ENCODE measurements at places on chromosomes 12 and 14.

- DNase-seq, result no peak
Measured at GRCh38 chr14:38646391-38646790, 390.5 kb upstream of the CLEC14A start.

GRCh38 chr12:73352826-73353225 lies 1080.7 kb downstream of the TRHDE start:
- no peak for DNase-seq

GRCh38 chr14:94992046-94992445 lies 165.3 kb downstream of the DICER1 start:
- DNase-seq, result no peak

DNA sequence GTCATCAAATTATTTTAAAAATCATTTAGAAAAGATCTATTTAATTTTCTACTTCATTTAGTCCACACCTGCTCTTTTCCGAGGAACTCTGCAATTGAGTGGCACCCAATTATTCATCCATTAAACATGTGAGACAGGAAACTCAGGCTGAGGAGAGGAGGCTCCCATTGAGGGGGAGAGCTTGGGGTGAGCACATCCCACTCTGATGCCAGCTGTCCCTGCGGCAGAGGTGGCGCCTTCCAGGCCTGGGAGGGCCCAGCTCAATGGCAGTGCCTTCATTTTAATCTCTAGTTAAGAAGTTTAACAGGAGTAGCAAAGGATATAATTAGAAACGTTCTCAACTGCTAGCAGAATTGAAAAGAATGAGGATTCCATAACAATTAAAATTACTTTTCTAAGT lies 92.0 kb downstream of the ITPR2 start:
- no peak for DNase-seq

GRCh38 chr12:53053218-53054111 lies 3.6 kb downstream of the TNS2 start:
- DNase-seq, result no peak

DNA sequence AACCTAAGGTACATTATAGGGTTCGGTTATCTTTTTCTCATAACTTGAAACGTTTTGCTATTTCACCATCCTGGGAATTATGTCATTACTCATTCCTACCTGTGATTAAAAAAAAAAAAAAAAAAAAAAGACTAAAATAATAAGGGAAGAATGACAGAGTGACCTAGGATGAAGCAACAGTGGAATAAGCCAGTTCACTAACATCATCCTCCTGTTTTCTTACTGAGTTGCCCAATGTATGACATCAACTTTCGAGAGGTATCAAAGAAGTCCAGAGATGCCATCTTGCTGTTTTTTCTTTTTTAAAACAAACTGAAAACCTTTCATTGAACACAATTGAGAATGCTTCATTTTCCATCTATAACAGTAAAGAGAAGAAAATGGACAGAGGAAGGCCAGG lies 42.8 kb downstream of the AMN start:
- DNase-seq, result no peak

DNA sequence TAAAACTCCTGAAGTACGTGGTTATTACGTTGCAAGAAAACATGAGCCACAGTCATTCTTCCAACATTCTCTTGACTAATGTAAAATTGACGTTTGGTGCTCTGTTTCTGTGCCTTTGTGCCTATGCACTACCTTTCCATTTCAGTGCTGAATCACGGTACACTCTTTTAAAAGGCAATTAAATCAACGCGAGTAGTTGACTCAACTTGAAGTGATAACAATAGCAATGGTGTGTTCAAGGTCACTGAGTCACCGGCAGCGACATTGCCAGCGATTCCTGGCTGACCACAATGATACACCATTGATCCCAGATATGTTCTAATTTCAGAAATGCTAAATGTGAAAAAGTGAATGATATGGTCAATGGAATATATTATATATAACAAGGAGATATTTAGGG lies 17.8 kb downstream of the AK7 start:
- DNase-seq, result no peak

- DNase-seq, result no peak
Measured at GRCh38 chr12:59082952-59083351, 162.6 kb upstream of the LRIG3 start.

- DNase-seq, result peak; percentile 60
Measured at GRCh38 chr12:98653866-98654493, 8.9 kb downstream of the APAF1 start.

GRCh38 chr12:6471989-6472360 lies 1.5 kb upstream of the VAMP1 start:
- no peak for DNase-seq

DNA sequence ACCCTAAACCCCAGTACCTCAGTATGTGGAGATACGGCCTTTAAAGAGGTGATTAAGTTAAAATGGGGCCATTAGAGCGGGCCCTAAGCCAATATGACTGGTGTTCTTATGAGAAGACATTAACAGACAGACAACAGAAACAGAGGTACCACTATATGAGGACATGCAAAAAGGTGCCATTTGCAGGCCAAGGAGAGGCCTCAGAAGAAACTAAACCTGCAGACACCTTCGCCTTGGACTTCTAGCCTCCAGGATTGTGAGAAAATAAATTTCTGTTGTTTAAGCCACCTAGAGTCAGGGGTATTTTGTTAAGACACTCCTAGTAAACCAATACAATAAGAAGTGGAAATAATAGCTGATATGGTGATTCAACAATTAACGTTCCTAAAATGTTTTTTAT lies 32.6 kb downstream of the PTPRB start:
- DNase-seq, result no peak

DNA sequence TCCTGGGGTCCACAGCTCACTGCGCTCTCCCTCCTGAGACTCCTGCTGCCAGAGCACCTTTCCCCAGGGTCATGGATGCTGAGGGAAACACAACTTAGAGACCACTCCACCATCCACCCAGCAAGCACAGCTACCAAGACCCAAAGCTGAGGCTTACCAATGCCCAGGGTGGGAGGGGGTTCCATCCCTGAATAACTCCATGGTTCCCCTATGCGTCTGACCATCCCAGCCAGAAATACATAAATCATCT lies 36.3 kb downstream of the DAD1 start:
- no peak for DNase-seq

DNA sequence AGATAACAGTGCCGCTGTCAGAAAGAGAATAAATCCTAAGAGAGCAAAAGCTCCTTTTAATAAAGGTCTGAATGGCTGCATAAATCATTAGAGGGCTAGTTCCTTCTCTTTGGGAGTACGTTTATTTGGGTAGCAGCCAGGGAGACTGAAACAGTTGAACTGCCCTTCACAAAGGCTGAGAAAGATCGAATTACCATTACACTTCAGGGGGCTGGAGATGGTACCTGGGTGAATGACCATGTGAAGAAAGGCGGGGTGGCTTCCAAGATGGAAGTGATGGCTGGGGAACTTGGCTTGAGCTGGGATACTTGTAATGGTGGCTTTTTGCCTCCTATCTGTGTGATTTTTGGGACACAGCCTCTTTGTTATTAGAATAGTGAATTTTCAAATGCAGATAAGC lies 1.7 kb upstream of the FGD4 start:
- no peak for DNase-seq

DNA sequence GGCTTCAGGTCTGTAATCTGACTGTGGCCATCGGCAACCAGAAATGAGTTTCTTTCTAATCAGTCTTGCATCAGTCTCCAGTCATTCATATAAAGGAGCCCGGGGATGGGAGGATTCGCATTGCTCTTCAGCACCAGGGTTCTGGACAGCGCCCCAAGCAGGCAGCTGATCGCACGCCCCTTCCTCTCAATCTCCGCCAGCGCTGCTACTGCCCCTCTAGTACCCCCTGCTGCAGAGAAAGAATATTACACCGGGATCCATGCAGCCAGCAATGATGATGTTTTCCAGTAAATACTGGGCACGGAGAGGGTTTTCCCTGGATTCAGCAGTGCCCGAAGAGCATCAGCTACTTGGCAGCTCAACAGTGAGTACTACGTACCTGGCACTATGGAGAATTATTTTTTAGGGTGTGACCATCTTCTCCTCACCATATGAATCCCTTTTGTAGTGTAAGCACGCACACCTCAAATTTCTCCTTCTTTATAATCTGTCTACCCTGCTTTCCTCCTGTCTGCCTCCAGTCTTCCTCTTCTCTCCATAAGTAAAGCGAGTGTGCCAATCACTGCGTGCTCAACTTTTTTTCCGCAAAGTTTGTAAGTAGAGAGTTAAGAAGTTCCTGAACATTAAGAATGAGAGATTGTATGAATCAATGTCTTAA lies at the start of gene TPH2:
Gene TPH2 (plus strand): TSS at position 118 of the 658 bp plus-strand sequence. CDS start 142 bp downstream, at position 260.
- DNase-seq, result peak; percentile 17

DNA sequence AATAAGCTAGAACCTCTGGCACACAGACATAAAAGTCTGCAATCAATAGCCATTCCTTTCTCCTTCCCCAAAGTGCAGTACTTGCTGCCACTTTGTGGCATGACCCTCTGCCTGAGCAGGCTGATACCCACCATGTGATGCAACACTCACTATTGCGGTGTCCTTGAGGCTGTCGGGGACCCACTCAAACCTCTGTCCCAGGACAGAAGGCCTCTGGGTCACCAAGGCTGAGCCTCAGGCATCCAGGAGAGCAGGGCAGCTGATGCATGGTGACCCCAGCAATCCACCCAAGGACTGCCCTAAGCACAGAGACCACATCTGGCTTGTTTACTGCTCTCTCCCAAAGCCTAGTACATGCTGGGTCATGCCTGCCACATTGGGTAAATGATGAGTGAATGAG lies 114.2 kb downstream of the DPF3 start:
- no peak for DNase-seq

DNA sequence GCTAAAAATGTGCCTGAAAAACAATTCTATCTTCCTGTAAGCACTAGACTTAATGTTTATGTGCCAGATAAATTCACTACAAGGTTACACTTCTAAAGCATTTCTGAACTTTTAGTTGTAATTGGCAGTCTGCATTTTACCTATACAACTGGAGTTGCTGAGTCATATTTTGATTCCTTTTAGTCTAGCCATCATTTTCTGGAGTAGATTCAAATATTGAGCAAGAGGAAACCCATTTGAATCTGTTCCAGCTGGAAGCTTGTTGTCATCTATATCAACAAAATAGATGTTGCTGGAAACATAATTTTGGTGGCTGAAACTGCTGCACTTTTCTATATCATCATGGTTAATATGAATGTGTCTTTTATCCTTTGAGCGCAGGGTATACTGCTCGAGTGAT lies 122.2 kb upstream of the CCDC175 start:
- no peak for DNase-seq
